ENCODE measurements at places on chromosomes 3 and 15. TPM values are rescaled to one million over a fixed set of nuclear protein-coding genes. Genes with fewer than 3 reads are reported as not detected.

DNA sequence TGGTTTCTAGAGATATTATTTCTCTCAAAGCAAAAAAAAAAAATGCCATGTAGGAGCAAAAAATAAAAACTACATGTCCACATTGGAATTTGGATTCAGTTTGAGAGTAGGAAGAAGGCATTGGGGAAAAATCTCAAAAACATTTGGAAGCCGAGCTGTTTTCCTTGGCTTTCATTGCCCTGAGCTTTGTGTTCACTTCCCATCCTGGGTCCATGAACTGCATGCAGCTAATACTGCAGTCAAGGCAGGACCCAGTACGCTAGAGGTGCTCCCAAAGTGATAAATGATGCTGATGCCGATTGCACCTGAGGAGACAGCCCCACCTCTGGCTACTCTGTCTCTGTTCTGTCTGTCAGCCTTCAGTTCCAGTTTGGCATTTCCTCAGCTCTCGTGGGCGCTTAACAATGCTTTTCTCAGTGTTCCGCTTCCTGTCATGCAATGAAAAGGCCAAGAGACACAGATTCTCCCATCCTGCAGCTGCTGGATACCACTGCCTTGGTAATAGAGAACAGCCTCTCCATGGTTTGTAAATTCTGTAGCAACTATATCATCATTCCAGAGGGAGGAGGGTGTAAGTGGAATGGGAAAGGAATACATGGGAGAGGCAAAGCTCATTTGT, 181.8 kb downstream of the RYR3 start:
- DNase-seq = no peak

DNA sequence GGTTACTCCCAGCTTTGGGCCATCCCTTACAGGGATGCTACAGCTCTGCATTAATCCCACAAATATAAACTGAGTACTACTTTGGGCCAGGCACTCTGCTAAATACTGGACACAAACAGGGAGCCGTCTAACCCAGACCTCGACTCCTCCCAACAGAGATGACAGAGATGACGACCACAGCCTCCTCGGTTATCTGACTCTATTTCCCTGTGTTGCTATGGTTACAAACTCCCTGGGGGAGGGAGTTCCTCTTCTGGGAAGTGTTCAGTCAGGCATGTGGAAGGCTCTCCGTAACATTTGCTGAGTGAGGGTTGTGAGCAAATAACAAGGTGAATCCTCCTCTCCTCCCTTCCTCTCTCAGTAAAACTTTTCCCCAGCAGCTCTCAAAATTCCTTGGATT, 6.7 kb upstream of the CMTM7 start:
- DNase-seq = peak; percentile 4

GRCh38 chr3:181457756-181458155, 254.0 kb upstream of the SOX2 start:
- DNase-seq = no peak

ADAMTS17 gene
- 0.28 TPM for total RNA-seq

- no peak for DNase-seq
Measured at GRCh38 chr3:59271971-59272370, 222.1 kb upstream of the CFAP20DC start.

GTF2A2 gene
- total RNA-seq = 23.6 TPM

DNA sequence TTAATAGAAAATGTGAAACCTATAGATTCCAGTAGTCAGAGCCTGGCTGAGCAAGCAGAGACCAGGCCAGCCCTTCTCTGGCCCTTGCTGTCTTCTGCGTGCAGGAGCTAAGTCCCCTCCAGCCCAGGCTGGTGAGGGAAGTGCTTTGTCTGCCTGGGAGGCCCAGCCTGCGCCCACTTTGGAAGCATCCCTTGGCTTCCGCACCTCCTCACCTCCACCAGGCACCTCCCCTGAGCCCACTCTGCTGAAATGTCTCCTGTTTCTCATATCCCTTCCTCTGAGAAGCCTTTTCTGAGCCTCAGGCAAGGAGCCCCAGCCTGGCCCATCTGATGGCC, 45.3 kb downstream of the ALDH1L1 start:
- DNase-seq = no peak

GRCh38 chr3:45929042-45929679, 14.1 kb upstream of the CXCR6 start:
- DNase-seq = peak; percentile 26

DUOXA2 gene
- not detected for total RNA-seq

DNA sequence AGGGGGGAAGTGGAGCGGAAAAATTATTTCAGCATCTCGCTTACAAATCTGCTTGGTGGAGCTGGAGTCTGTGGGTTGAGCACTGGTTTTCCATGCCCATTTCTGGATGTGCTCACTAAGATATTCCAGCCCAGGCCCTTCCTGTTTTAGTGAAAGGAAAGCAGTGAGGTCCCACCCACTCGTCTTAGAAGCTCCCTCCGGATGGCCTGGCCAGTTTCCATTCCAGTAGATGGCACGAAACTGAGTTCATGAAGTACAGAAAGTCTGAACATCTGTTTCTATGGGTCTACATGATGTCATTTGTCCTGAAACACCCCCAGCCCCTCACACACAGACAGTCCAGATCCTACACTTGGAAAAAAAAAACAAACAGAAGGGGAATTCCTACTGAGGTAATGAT, 31.9 kb upstream of the THSD4 start:
- peak; percentile 91 for DNase-seq

GRCh38 chr15:29857221-29857789, 35.0 kb upstream of the TJP1 start:
- DNase-seq = peak; percentile 42

GRCh38 chr3:125011941-125012340, 43.9 kb downstream of the HEG1 start:
- DNase-seq = peak; percentile 40

GRCh38 chr3:43018246-43018645, 39.1 kb downstream of the GASK1A start:
- DNase-seq = no peak

SLCO2A1 gene
- under 0.01 TPM for total RNA-seq

- DNase-seq = peak; percentile 16
Measured at GRCh38 chr3:104738271-104738670, 628.4 kb upstream of the ALCAM start.

SLC24A5 gene
- not detected for total RNA-seq

FBLN2 gene
- total RNA-seq = 10.8 TPM

EIF4G1 gene
- total RNA-seq = 225 TPM

DNA sequence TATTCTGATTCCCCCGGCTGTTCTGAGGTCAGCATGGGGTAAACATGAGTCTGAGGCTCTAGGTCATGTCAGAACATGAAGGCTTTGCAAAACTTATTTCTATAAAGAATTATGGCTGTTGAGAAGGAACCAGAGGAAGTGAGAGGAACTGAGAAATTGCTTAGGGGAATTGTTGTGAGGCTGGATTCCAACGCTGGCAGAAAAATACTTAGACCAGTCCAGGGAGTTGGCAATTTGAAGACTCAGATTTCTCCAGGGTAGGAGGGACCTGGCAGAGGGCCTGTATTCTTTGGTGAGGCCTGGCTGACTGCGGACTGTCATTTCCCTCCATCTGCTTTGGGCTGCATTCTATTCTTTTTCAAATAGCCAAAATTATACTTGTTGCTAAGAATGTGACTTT, 155.5 kb downstream of the PLD1 start:
- DNase-seq = peak; percentile 31

- DNase-seq = no peak
Measured at GRCh38 chr15:90402767-90403166, 14.7 kb downstream of the IQGAP1 start.

IQCH gene
- 2.5 TPM for total RNA-seq

DNA sequence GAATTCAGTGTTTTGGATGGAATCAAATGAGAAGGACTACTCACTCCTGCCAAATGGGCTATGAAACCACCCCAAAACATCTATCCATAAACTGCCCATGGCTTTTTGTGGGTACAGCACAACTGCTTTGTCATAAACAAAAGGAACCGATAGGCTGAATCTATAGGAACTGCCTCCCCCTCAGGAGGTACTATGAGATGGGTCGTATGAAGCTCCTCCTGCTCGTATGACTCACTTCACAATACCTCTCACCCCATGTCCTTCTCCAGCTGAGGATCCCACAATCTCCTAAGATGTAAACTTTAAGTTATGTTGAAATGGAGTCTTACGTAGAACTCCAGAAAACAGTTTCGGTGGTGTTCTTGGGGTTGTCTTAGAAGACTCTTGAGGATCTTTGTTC, 129.9 kb upstream of the SAMMSON start:
- DNase-seq = peak; percentile 98

BSN gene
- total RNA-seq = under 0.01 TPM

TICRR gene
- total RNA-seq = 3.0 TPM

DNA sequence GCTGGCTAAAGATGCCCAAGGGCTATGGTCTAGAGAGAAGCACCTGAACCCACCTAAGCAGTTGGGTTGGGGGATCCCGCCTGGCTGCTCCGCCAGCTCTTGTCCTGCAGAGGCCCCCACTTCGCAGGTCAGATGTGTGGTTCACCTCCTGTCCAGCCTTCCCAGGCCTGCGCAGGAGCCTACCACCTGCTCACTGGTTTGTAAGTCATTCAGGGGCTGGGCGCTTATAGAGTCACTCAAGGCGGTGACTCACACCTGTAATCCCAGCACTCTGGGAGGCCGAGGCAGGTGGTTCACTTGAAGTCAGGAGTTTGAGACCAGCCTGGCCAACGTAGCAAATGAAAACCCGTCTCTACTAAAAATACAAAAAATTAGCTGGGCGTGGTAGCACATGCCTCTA, 3.9 kb upstream of the FURIN start:
- no peak for DNase-seq

DNA sequence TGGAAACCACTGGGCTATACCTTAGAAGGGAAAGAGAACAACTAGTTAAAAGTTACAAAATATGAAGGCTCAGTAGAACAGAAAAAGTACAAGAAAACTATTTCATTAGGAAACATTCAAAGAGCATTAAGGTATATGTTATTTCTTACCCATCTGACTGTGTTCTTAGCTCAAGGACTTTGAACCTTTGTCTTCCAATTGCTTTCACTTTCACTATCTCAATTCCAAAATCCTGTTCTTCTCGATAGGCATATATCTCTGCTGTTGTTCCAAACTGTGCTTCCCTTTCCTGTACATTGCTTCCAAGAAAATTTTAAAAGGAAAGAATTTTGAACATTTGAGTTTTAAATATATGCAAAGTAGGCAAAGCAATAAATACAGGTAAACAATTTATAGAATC, 6.9 kb downstream of the CRBN start:
- no peak for DNase-seq

GRCh38 chr15:26623071-26623470, 149.8 kb downstream of the GABRB3 start:
- no peak for DNase-seq

GOLGA8N gene
- total RNA-seq = 0.83 TPM

DNA sequence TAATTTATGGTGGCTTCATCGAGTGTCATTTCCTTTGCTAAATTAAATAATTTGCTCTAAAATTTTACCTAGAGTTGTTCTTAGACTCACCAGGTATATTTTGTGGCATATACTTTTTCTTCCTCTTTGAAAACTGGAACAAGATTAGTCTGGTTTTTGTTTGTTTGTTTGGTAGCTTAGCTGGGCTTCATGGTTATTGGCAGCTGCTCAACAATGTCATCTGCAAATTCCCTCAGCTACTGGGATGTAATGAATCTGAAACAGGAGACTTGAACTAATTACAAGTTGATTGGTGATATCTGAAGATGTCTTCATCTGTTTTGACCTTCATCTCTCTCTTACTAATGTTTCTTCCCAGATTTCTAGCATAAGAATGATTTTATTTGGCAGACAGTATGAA, 270.5 kb upstream of the P2RY1 start:
- DNase-seq = no peak

DNA sequence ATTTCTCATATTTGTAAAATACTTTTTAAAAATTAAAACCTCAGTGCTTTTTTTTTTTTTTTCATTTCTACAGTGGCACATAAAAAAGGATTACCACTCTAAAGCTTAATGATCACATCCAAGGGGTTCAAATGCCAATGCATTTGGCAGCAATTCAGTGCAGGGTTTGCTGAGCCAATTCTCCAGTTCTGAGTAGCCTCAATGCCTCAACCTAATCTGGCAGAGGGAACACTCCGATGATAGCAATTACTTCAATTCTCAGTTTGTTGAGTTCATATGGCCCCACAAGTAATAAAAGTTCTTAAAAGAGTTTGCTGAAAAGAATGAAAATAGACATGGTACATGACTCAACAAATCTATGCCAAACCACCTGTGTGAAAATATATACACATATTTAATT, 79.3 kb upstream of the RBMS3 start:
- DNase-seq = no peak

DNA sequence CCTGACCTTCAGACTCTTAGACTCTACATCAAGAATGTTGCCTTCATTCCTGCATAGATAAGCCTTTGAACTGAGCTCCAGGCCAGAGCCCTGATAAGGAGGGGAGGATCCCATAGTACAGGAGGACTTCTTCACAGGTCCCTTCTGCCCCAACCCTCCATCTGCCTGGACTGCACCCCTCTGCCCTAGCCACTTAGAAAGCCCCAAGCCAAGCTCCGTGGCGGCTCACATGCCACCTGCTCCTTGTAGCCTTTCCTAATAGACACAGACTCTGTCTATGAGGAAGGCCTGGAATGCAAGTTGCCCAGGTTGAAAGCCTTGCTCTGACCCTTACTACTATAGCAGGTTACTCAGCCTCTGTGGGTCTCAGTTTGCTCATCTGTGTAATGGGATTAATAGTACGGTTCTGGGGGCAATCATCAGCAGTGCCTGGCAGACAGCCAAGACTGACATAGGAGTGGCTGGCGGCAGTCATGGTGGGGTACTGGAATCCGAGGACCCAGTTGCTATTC, 11.6 kb downstream of the PCSK6 start:
- no peak for DNase-seq

DNA sequence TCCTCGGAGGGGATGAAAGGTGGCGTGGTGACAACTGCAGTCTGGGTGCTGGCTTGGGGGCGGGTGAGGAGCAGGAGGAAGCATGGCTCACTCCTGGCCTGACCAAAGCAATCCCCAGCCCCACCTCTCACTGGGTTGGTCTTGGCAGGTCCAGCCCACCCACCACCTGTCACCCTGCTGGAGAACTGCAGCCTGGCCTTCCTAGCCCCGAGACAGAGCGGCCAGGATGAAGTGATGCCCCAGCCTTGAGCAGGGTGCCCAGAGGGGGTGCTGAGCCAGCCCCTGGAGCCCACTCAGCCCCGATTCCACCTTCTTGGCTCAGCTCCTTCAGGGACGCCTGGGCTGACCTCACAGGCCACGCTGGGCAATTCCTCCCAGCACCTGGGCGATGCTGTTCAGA, 89.9 kb downstream of the IQSEC1 start:
- DNase-seq = no peak

DNA sequence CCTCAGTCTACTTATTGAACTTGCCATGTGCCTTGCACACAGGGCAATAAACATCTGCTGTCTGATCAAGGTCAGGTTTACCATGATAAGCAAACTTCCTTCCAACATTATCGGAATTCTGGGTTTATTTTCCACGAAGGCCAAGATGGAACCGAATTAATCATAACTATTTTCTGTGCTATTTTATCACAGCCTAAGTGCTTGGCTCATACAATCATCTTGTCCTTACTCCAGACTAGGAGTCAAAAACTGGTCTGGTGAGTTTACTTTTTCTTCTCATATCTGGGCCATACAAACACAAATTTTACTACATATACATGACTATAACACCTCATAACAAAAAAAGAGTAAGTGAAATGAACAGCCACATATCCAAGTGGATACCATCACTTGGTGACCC, 2.3 kb downstream of the FBN1 start:
- no peak for DNase-seq

GRCh38 chr3:9945358-9945757, 6.8 kb downstream of the PRRT3 start:
- no peak for DNase-seq

GRCh38 chr3:184277366-184277765, 1.5 kb downstream of the ECE2 start:
- no peak for DNase-seq
